ENCODE measurements at places on chromosomes 3 and 15. TPM values are rescaled to one million over a fixed set of nuclear protein-coding genes. Genes with fewer than 3 reads are reported as not detected.

GRCh38 chr15:90213818-90214204 is 12.7 kb downstream of the SEMA4B start:
- no peak overlapping the region for H3K4me3 ChIP-seq
- no peak for DNase-seq
- H3K4me1 ChIP-seq: peaks cover 35% of the 10 kb centered on the region
- H3K36me3 ChIP-seq: peaks cover 15% of the 10 kb centered on the region
- no peaks in the 10 kb centered on the region for H3K27me3 ChIP-seq

DNA sequence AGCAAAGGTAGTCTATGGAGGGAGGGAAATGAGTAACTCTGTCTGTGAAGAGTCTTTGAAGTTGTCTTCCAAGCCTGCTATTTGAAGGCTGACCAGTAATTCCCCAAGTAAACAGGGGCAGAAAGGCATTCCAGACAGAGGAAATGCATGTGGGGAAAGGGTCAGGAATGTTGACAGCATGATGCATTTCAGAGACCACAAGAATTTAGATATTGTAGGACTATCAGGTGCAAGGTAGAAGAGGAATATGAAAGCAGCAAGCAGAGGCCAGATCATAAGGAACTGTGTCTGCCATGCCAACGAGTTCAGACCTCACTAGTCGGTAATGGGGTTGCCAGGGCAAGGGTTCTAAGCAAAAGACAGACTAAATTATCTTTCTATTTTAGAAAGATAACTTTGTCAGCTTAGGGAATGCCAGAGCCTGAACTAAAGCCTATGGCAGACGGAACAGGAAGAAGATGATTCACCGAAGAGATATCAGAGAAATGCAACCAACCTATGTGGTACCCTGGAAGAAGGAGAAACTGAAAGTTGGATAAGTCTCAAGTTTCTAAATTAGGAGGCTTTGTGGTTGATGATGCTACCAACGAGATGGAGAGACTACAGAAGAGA is 327.0 kb upstream of the RORA start:
- no peak overlapping the region for H3K4me3 ChIP-seq
- DNase-seq: no peak
- no peaks in the 10 kb centered on the region for H3K27me3 ChIP-seq
- H3K27ac ChIP-seq: no peak overlapping the region
- H3K36me3 ChIP-seq: no peaks in the 10 kb centered on the region

DNA sequence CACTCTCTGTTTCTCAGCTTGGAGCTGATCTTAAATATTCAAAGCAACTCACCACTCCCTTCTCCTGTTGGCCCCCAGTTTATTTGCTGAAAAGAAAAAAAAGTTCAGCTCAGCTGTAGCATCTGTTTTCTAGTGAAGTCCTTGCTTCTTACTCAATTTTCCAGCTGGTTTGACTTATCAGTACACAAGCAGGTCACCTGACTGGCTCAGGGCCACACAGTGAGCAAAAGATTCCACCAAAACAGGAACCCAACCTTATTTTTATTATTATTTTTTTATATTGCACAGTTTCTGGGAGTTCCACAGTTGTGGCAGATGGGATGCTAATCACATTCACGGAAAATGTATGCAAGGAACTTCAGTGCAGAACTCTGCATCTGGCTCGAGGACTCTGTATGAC is 390.7 kb upstream of the RGMA start:
- H3K36me3 ChIP-seq: no peaks in the 10 kb centered on the region
- peak overlapping the region; percentile 16 for H3K27ac ChIP-seq
- peaks cover 30% of the 10 kb centered on the region for H3K4me1 ChIP-seq

DNA sequence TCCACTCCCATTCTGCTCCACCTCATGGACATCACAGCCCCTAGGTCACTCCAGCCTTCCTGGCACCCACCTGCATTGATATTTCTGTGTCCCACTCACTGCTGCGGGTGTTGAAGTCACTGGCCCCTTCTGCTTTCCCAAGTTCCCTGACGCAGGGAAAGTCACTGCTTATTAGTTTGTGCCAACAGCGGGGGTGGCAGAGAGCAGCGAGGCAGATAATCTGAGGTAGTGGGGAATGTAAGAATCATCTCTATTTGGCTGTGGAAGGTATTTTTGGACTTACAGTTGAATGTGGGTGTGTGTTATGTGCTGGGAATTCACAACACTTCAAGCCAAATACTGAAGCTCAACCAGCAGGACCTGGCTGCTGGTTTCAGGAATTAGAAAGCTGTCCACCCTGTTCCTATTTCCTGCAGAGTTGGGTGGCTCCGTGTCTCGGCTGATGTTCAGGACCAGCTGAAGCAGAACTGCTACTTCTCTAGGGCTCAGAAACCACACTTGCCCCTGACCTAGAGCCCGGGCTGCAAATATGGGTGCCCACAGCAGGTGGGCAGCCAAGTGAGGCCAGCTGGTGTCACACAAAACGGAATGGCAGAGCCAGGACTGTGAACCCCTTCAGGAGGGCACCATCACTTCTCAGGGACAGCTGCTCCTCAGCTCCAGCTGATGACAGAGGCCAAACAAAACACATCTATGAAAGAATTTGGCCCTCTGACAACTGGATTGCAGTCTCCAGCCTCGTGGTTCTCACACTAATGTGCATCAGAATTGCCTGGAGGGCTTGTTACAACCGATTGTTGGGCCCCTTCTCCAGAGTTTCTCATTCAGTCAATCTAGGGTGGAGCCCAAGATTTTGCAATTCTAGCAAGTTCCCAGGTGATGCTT is 57.7 kb downstream of the SEMA5B start:
- no peak for DNase-seq
- no peak overlapping the region for H3K4me3 ChIP-seq
- no peaks in the 10 kb centered on the region for H3K36me3 ChIP-seq
- no peak overlapping the region for H3K27ac ChIP-seq
- no peaks in the 10 kb centered on the region for H3K4me1 ChIP-seq

DNA sequence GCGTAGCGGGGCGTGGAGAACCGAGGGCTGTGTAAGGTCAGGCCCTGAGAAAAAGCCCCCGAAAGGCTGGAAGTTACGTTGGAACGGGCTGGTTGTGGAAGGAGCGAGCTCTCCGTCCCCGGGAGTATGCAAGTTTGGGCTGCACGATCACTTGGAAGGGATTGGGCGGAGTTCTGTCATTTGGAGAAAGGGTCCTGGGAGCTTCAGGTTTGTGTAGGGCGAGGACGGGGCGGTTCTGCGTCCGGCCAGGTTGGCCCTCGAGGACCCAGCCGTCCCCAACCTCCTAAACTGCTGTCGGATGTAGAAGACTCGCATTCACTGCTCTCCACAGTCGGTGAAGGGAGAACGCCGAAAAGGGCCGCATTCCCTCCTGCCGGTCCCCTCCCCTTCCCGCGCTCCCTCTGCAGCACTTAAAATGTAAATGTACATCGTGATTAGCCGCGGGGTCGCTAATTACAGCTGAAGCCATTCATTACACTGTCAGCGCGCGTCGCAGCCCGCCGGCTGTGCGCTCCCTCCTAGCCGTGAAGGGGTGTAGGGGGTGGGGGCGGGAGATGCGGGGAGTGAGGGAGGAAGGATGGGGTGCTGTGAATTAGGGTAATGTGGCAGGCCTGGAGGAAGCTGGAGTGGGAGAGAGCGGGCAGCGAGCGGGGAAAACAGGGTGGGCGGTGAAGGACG is 2.5 kb upstream of the RPP25 start:
- no peak overlapping the region for H3K27ac ChIP-seq
- H3K36me3 ChIP-seq: no peaks in the 10 kb centered on the region
- no peaks in the 10 kb centered on the region for H3K27me3 ChIP-seq
- DNase-seq: peak; percentile 21

DNA sequence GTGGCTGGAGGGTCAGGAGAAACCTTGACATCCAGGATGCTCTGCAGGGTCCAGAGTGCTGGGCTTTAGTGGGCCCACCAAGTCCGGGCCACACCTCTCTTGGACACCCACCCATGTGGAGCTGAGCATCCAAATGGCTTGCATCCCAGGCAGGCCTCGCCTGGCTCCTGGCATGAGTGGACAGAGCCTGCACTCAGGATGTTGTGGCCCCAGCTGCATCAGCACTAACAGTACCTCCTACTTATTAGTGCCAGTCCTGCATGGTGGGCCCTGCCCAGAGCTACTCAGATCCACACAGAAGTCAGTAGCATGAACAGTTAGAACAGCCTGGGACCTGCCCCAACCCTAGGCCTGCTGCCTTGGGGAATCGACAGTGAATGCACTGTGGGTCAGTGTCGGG is 42.2 kb upstream of the MRPS22 start:
- H3K27ac ChIP-seq: no peak overlapping the region
- DNase-seq: no peak
- peaks cover 19% of the 10 kb centered on the region for H3K4me1 ChIP-seq
- no peaks in the 10 kb centered on the region for H3K36me3 ChIP-seq
- no peaks in the 10 kb centered on the region for H3K27me3 ChIP-seq

- no peak overlapping the region for H3K4me3 ChIP-seq
- H3K27me3 ChIP-seq: no peaks in the 10 kb centered on the region
- no peak for DNase-seq
- no peak overlapping the region for H3K27ac ChIP-seq
- no peaks in the 10 kb centered on the region for H3K4me1 ChIP-seq
Observed at GRCh38 chr3:67458896-67459530, 195.4 kb downstream of the SUCLG2 start.

GRCh38 chr3:50352781-50353180 is 2.1 kb downstream of the CYB561D2 start:
- peaks cover 3% of the 10 kb centered on the region for H3K36me3 ChIP-seq
- H3K27ac ChIP-seq: peak overlapping the region; percentile 50
- no peak for DNase-seq
- no peak overlapping the region for H3K4me3 ChIP-seq
- H3K27me3 ChIP-seq: no peaks in the 10 kb centered on the region
- H3K4me1 ChIP-seq: peaks cover 56% of the 10 kb centered on the region

GRCh38 chr15:100922192-100923040 is 3.3 kb downstream of the LRRK1 start:
- peaks cover 8% of the 10 kb centered on the region for H3K4me1 ChIP-seq
- no peak for DNase-seq
- no peaks in the 10 kb centered on the region for H3K27me3 ChIP-seq
- H3K36me3 ChIP-seq: no peaks in the 10 kb centered on the region
- H3K4me3 ChIP-seq: no peak overlapping the region
- no peak overlapping the region for H3K27ac ChIP-seq

GRCh38 chr3:161171113-161171512 is 50.0 kb upstream of the NMD3 start:
- H3K27me3 ChIP-seq: no peaks in the 10 kb centered on the region
- no peak overlapping the region for H3K4me3 ChIP-seq
- H3K36me3 ChIP-seq: no peaks in the 10 kb centered on the region
- no peak for DNase-seq

- no peaks in the 10 kb centered on the region for H3K27me3 ChIP-seq
- H3K4me1 ChIP-seq: peaks cover 5% of the 10 kb centered on the region
- no peak overlapping the region for H3K27ac ChIP-seq
Observed at GRCh38 chr3:64341296-64341695, 116.0 kb upstream of the PRICKLE2 start.

DNA sequence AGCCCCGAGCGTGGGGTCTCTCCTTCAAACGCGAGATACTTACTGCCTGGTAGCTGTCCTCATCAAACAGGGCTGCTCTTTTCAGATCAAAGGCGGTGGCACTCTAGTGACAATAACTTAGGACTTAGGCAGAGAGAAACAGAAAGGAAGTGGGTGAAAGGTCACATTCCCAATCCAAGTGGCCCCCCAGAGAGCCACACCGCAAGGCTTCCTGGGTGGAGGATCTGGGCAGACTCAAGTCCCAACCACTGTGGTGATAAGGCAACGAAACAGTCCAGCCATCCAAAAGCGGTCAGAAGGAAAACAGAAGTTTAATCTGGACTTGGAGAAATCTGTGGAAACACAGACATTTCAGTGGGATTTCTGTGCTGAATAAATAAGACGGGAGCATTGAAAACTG is 227.2 kb downstream of the ADAMTS17 start:
- H3K27ac ChIP-seq: peak overlapping the region; percentile 76
- H3K36me3 ChIP-seq: no peaks in the 10 kb centered on the region
- H3K27me3 ChIP-seq: no peaks in the 10 kb centered on the region
- no peaks in the 10 kb centered on the region for H3K4me1 ChIP-seq

DNA sequence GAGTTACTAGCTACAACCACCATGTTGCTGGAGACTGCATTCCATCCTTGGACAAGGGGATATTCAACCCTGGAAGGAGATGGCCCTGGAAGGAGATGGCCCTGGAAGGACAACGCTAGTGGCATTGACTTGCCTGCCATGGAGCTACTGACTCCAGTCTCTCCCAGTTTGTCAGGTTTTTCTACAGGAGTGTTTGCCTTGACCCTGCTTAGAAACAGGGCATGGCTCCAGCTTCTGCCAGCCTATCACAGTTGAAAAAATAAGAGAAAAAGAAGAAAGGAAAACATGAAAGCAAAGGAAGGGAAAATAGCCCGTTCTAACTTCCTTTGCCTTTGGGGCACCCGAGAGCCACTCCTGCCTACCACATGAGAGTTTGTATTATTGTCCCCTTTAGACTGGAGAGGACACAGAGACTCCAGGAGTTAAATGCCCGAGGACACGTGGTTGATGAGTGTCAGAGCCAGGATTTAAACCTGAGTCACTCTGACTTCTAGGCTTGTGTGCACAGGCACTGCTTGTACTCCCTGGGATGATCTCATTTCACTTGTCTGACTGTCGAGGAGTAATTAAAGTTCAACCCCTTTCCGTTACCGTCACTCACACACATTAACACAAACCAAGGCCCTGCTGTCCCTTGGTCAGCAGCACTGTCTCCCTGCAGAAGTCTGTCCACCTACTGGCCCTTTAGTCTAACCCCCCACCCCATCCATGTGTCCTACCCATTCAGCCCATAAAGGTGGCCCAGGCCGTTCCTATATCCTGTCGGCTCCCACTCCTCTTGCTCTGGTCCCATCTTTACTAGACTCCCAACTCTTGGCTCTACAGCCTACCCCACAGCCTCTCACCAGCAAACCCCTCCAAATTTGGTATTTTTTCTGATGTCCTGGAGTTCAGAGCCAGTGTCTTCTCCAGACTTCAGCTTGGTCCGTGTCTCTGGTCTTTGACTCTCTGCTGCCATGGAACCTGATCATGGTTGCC is 46.1 kb downstream of the C2CD4A start:
- no peak overlapping the region for H3K4me3 ChIP-seq
- DNase-seq: peak; percentile 75
- no peaks in the 10 kb centered on the region for H3K27me3 ChIP-seq
- peak overlapping the region; percentile 62 for H3K27ac ChIP-seq
- H3K4me1 ChIP-seq: peaks cover 39% of the 10 kb centered on the region

GRCh38 chr15:63701365-63701764 is 104.2 kb downstream of the FBXL22 start:
- H3K4me1 ChIP-seq: no peaks in the 10 kb centered on the region
- H3K4me3 ChIP-seq: no peak overlapping the region
- H3K36me3 ChIP-seq: no peaks in the 10 kb centered on the region
- no peak for DNase-seq
- H3K27me3 ChIP-seq: no peaks in the 10 kb centered on the region
- no peak overlapping the region for H3K27ac ChIP-seq

The THAP10 gene
- 2.6 TPM for polyA plus RNA-seq

The IMPG2 gene
- 0.04 TPM for polyA plus RNA-seq

The MYO5C gene
- 12.7 TPM for polyA plus RNA-seq

The SLC15A2 gene
- polyA plus RNA-seq: 2.8 TPM

The PTPN23 gene
- polyA plus RNA-seq: 40.8 TPM

The EOMES gene
- 0.05 TPM for polyA plus RNA-seq
